ENCODE measurements at places on chromosomes 4 and X.

DNA sequence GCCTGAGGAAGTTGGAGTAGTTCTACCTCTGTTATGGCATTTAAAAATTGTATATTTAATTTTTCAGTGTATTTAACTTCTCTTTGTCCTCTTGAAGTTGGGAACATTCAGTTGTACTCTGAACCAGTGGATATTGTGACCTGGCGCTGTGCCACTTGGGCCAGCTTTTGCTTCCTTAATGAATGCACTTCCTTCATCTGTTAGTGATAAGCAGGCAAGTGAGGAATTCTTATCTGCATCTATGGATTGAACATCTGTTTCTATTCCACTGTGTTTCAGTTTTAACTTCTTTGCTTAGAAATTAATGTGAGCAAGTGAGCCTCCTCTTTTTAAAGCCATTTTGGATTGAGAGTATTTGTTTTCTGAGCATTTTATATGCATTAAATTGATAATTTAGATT, 128.3 kb downstream of the UCHL1 start:
- peak; percentile 51 for DNase-seq

DNA sequence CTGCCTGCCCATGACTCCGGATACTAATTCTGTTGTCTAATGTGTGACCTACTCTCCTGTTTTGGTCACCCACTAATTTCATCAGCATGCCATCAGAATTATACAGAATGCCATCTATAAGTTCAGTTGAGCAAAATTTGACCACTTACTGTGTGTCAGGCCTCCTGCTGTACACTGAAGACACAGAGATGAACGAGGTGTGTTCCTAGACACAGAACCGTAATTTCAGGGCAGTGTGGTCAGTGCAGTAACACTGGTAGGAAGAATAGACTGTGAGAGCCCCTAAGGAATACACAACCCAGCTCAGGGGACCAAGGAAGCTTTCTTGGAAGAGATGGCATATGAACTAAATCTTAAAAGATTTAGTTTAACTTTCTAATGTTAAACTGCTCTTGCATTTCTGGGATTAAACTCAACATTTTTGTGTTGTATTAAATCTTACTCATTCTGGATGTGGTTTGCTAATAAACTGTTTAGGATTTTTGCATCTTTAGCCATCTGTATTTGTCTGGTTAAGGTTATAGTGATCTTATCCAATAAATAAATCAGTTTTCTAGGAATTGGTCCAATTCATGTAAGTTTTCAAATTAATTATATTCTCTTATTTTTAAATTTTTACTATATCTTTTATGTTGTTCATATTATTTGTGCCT, 34.3 kb downstream of the KANTR start:
- no peak for DNase-seq

DNA sequence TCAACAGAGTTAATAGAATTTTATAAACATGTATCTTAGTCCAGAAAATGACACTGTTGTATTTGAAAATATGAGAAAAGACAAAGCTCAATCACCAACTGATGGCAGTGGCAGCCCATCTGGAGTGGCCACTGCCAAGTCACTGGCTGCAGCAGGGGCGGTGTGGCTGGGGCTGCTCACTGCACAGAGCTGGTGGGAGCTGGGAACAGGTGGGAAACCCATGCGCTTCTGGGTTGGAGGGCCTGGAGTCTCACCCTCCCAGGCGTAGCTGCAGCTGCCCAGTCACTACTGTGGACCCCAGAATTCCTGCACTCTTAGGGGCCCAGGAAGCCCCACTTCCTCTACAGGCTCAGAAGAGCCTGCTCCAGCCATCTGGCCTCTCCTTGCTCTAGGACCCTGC, 251.8 kb upstream of the NDST4 start:
- DNase-seq: no peak

GRCh38 chr4:135249024-135249423, 1047.4 kb upstream of the PABPC4L start:
- DNase-seq: no peak

- DNase-seq: peak; percentile 24
These were observed 268.9 kb downstream of the ASMT start for GRCh38 chrX:1883772-1884171.

- no peak for DNase-seq
These were observed 213.2 kb upstream of the RPS6KA3 start for GRCh38 chrX:20479896-20480295.

GRCh38 chr4:66688674-66689073, 856.6 kb downstream of the CENPC start:
- DNase-seq: peak; percentile 55

GRCh38 chr4:121988950-121989349, 37.1 kb upstream of the TRPC3 start:
- no peak for DNase-seq

DNA sequence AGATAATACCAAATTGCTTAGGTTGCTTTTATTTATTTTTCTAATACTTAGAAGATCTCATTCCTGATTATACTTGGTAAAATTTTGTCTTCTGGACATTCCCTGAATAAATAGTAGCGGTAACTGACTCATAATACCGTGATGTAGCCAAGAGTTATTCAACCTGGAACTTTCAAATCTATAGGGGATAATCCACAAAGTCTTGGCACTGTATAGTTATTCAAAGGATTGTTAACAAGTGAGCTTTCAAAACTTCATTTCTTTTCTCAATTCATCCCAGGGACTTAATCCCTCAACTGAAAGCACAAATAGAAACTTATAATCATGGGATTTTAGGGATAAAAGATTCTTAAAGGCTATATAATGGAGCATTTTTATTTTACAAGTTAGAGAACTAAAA, 1383.3 kb downstream of the FAM133A start:
- peak; percentile 3 for DNase-seq

GRCh38 chr4:140269369-140269768, 104.1 kb upstream of the SCOC start:
- DNase-seq: no peak

DNA sequence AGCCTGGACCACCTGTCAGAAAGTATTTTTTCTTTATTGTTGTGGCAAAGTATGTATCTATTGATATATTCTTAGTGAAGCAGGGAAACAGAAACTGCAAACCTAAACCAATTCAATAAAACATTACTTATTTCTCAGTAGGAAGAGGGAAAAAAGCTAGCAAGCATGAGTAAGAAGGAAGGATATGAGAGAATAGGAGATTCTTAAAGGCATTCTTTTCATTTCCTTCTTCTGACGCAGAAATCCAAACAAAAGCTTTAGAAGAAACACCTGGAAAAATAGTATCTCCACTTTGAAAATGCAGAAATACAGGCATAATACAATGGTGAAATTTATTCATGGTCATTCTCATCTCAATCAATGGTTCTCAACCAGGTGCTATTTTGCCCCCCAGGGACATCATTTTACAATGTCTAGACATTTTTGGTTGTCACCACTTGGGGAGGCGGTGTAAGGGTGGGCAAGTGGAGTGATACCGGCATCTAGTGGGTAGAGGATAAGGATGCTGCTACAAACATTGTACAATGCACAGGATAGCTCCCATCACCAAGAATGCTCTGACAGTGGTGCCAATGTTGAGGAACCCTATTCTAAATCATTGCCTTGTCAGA, 21.7 kb upstream of the ATXN3L start:
- no peak for DNase-seq

DNA sequence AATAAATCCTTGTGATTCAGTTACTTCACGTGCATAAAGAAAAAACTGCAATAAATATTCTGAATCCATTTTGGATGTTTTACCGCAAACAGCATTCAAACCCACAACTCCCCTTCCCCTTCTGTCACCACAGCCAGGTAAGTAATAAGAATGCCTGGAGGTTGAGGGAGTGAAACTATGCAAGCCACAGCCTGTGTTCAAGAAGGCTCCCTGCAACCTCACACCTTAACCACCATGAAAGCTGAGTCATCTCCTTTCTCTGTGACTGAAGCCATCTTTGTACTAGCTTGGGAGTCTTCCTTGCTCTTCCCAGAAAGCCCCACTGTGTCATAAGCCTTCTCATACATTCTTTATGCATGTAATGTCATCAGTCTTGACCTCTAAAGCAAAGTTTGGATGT, 297.0 kb upstream of the PUDP start:
- DNase-seq: no peak

DNA sequence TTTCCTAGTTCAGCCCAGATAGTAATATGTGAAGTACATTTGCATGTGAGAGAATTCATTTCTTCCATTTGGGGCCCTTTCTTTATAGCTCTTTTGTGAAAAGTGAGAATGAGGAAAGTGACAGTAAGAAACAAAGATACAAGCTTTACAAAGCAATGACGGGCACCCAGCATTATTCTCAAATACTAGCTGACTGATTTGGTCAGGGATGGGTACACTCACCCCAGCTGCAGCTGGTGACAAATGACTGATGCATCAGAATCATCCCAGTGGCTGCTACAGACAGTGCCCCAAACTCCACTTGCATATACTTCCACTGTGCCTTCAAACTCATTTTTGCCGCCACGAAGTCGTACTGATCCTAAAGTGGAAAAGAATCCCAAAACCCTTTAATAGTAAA, 14.8 kb downstream of the PRSS12 start:
- DNase-seq: no peak

- DNase-seq: no peak
These were observed 411.1 kb downstream of the TRIML1 start for GRCh38 chr4:188550296-188550695.

- DNase-seq: no peak
These were observed 72.2 kb downstream of the FAM184B start for GRCh38 chr4:17708992-17709762.

DNA sequence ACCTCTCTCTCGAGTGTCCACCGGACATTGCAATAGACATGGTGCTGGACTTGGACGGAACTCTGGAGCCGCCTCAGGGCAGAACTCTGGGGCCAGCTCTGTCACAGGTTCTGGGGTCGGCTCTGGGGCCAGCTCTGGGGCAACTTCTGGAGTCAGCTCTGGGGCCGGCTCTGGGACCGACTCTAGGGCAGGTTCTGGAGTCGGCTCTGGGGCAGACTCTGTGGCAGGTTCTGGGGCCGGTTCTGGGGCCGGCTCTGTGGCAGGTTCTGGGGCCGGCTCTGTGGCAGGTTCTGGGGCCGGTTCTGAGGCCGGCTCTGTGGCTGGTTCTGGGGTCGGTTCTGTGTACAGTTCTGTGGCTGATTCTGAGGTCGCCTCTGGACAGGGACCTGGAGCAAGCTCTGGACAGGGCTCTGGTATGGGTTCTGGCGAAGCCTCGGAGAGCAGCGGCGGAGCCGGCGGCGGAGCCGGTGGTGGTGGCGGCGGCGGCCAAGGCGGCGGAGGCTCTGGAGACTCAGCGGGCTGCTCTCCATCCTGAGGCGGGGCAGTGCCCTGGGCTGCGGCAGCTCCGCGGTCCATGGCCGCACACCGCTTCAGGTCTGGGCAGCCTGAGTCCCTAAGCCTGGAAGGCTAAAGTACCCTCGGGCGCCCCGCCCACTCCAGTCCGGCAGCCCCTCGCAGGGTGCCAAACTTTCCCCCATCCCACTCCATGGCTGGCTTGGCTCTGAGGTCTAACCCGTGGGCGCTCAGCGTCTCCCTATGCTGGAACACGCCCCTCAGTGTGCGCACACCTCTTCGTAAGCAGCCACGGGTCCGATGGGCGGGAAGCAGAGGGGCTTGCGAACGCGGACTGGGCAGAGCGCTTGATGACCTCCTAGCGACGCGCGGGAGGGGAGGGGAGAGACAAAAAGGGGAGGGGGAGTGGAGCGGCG, at the start of gene DGKK:
DGKK (minus strand) TSS at position 723 of the 929 bp plus-strand sequence; CDS start at position 576, 147 bp downstream.
- no peak for DNase-seq

DNA sequence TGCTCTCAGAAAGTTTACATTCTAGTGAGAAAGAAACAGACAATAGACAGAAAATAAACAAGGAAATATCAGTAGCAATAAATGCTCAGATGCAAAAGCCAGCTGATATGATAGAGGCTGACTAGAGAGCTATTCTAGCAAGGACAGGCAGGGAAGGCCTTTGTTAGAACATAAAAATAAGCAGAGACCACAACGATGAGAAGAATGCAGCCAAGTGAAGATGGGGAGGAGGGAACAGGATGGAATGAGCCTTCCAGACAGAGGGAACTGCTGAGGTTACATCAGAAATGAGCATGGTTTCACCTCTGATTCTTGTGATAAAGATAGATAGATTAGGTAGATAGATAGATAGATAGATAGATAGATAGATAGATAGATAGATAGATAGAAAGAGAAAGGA, 7.6 kb upstream of the SOWAHB start:
- DNase-seq: no peak

- no peak for DNase-seq
These were observed 76.8 kb downstream of the FAM114A1 start for GRCh38 chr4:38944440-38944839.

- peak; percentile 55 for DNase-seq
These were observed 39.2 kb downstream of the SGMS2 start for GRCh38 chr4:107863850-107864371.

DNA sequence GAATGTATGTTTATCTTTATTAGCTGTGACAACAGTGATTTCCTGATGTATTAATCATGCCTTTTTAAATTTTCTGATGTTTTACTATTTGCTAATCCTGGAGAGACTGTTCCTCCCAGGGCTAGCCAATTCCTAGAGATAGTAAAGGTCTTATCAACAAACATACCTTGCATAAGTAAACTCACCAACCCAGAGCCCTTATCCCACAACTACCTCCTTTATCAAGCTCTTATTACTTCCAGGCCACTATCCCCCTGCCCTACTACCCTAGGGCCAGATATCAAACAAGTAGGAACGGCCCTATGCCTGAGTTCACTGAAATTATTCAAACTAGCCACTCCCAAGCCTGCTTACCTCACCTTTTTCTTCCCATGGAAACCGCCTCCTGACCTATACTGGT, 58.2 kb upstream of the NPNT start:
- DNase-seq: no peak

- no peak for DNase-seq
These were observed 313.8 kb upstream of the GATB start for GRCh38 chr4:152074573-152074972.
